ENCODE measurements at places on chromosomes 2 and 18.

- H3K27me3 ChIP-seq: no peaks in the 10 kb centered on the region
- H3K4me1 ChIP-seq: no peaks in the 10 kb centered on the region
- DNase-seq: no peak
- no peak overlapping the region for H3K4me3 ChIP-seq
- H3K27ac ChIP-seq: no peak overlapping the region
Observed at GRCh38 chr2:168015274-168015953, 232.0 kb downstream of the STK39 start.

- H3K27ac ChIP-seq: no peak overlapping the region
- peaks cover 89% of the 10 kb centered on the region for H3K4me1 ChIP-seq
- peaks cover 16% of the 10 kb centered on the region for H3K36me3 ChIP-seq
- DNase-seq: no peak
- no peaks in the 10 kb centered on the region for H3K27me3 ChIP-seq
Observed at GRCh38 chr2:54522624-54523281, 66.6 kb downstream of the SPTBN1 start.

DNA sequence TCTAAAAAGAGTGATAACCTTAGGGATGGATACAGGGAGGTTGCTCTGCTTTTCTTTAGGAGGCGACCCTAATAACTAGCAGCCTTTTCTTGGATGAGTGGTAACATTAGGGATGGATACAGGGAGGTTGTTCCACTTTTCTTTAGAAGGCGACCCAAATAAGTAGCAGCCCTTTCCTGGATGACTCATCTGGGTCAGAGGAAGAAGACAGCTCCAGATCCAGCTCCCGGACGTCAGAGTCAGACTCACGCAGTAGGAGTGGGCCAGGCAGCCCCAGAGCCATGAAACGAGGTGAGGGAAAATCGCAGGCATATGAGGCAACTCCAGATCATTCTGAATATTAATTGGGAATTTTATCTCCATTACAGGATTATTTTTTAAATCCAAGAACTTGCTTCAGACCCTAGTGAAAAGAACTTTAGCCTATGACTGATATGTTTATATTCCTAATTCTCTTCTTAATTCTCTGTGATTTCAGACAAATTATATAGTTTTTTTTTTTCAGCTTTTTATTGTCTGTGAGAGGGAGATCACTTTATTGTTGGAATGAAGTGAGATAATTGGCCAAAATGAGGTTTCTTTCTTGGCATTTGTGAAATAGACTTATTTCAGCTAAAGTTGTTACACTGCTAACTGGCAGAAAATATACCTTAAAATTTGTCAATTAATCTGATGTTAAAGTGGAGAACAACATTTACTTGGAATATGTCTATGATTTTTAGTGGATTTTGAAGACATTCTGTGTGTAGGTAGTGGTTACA, 31.2 kb upstream of the C1GALT1C1L start:
- no peak overlapping the region for H3K27ac ChIP-seq
- no peaks in the 10 kb centered on the region for H3K36me3 ChIP-seq
- H3K4me3 ChIP-seq: no peak overlapping the region
- no peaks in the 10 kb centered on the region for H3K27me3 ChIP-seq
- no peaks in the 10 kb centered on the region for H3K4me1 ChIP-seq

GRCh38 chr2:128263902-128264331, 54.8 kb downstream of the HS6ST1 start:
- DNase-seq: no peak
- peaks cover 14% of the 10 kb centered on the region for H3K36me3 ChIP-seq
- no peak overlapping the region for H3K27ac ChIP-seq

GRCh38 chr2:64626963-64627760, 26.6 kb downstream of the SERTAD2 start:
- peaks cover 7% of the 10 kb centered on the region for H3K36me3 ChIP-seq
- DNase-seq: no peak
- H3K27me3 ChIP-seq: no peaks in the 10 kb centered on the region
- H3K4me1 ChIP-seq: peaks cover 10% of the 10 kb centered on the region

DNA sequence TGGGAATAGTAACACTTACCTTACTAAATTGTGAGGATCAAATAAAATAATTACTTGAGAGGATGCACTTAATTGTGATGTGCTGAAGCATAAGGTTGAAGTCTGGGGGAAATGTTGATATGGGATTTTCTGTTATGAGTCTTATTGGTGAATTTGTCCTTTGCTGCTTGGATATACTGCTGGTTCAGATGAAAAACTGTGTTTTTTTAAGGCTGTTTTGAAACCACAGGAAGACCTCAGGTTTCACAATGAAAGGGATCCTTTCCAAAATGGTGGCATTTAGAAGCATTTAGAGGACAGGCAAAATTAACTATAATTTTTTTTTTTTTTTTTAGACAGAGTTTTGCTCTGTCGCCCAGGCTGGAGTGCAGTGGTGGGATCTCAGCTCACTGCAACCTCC, 34.9 kb downstream of the SPATS2L start:
- no peaks in the 10 kb centered on the region for H3K36me3 ChIP-seq
- H3K27me3 ChIP-seq: no peaks in the 10 kb centered on the region
- no peak for DNase-seq
- H3K4me3 ChIP-seq: no peak overlapping the region
- peaks cover 50% of the 10 kb centered on the region for H3K4me1 ChIP-seq
- H3K27ac ChIP-seq: no peak overlapping the region

- no peaks in the 10 kb centered on the region for H3K4me1 ChIP-seq
- no peak for DNase-seq
- H3K36me3 ChIP-seq: no peaks in the 10 kb centered on the region
- H3K4me3 ChIP-seq: no peak overlapping the region
- H3K27ac ChIP-seq: no peak overlapping the region
Observed at GRCh38 chr2:178066324-178066723, 6.3 kb downstream of the PDE11A start.

- H3K4me3 ChIP-seq: no peak overlapping the region
- H3K27me3 ChIP-seq: no peaks in the 10 kb centered on the region
- no peak for DNase-seq
- no peaks in the 10 kb centered on the region for H3K36me3 ChIP-seq
Observed at GRCh38 chr2:101766337-101766736, 68.8 kb downstream of the MAP4K4 start.

DNA sequence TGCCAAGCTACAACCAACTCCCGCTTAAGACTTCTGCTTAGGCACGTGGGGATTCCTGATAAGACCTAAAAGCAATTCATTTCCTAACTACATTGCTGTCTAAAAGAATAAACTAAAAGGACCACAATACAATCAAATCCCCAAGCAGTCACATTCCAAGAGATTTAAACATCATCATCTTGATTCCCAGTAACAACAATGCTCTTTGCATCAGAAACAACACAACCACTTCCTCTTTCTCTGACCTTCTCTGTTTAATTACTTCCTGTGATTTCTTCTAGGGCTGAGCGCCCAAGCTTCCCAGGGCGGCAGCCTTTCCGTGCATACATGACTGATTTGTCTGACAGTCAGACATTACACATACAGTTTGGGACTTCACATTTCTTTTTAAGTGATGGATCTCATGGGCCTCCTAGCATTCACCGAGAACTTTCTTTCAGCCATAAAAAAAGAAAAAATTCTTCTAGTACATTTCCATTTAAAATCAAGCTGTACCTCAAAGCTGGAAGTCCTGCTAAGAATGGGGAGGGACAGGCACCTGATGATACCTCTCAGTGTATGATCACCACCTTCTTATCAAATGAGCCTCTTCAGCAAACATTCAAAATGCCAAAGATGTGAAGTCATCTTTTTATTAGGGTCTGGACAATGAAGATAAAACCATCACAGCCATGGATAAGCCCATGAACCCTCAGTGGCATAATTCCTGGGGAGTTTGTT, 11.5 kb downstream of the SPRED2 start:
- no peaks in the 10 kb centered on the region for H3K36me3 ChIP-seq
- peaks cover 33% of the 10 kb centered on the region for H3K4me1 ChIP-seq
- H3K4me3 ChIP-seq: no peak overlapping the region
- no peaks in the 10 kb centered on the region for H3K27me3 ChIP-seq

Measured in esophagus muscularis mucosa (tissue), 4 donors.